NCI-H69 (cell line): ENCODE measurements at places on chromosomes 1 and 21.
A peak's percentile ranks its signal among the peaks of the same experiment; 100 is the strongest.

GRCh38 chr1:212401838-212402582 lies 12.7 kb downstream of the PACC1 start:
- DNase-seq = no peak

- DNase-seq = no peak
Measured at GRCh38 chr1:27538793-27539192, 48.8 kb upstream of the WASF2 start.

GRCh38 chr1:207893737-207894582 lies 17.0 kb downstream of the CD34 start:
- DNase-seq = no peak

DNA sequence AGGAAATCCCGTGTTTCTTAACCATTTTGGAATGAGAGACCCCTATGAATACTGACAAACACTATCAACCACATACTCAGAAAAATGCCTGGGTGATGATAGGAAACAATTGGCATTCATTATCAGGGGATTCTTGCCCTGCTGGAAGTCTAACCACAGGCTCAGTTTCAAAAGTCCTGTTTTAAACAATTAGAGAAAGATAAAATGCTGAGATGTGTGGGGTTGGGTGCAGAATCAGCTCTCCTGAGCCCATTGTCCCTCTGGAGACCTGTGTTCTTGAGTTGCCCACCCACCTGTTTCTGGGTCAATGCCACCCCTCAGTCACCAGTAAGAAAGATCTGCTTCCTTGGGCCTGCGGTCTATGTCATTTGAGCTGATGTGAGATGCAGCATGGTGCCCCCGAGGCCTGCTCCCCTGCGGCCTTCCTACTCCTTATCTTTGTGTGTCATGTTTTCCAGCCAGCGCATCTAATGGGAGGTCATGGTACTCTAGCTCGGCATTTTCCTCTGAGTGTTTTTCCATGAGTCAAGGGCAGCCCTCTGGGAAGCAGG lies 130.3 kb upstream of the PLXNA2 start:
- DNase-seq = no peak

- DNase-seq = peak; percentile 49
Measured at GRCh38 chr1:215287362-215287761, 204.8 kb downstream of the KCNK2 start.

DNA sequence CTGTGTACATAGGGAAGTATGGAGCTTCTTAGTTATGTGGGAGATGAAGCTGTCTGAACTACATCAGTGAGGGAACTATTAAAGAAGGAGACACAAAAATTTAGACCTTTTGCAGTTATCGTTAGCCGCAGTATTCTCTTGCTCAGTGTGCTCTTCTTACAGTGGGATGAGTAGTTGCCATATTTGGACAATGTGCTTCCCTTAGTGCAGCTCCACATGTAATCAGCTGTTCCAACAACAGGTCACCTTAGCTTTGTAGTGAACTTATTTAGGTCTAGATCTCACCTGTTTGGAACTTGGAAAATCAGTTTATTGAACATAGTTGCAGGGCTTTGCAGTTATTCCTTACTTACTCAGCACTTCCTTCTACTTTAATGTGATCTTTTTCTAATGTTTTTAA lies 18.1 kb downstream of the GPR52 start:
- no peak for DNase-seq
